NCI-H2029 (cell line): ENCODE measurements at places on chromosomes 6 and 20.
A peak's percentile ranks its signal among the peaks of the same experiment; 100 is the strongest.

- DNase-seq, result no peak
Measured at GRCh38 chr6:145009711-145010110, 724.6 kb downstream of the UTRN start.

DNA sequence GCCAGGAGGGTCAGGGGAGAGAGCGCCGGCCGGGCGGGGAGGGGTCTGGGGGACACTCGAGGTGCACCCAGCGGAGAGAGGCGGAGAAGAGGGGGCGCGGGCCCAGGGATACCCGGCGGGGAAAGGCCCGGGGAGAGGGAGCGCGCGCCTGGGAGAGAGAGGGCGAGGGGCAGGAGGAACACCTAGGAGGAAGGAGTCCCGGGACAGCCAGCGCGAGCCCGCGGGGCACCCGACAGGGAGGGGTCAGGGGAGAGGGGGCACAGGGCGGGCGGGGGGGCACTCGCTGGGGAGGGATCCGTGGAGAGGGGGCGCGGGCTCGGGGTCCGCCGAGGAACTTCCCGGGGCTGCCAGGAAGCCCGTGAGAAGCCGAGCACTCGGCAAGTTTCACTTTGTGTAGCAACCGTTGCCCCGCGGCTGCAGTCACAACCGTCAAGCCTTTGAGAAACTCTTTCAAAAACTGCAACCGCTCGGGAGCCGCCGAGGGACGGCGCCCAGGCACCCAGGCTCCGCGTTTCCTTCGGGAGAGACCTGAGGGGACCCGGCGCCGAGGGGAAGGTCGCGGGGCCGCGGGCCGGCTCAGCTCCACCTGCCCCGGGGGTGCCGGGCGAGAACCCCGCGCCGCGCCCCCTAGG, 471 bp downstream of the EZR start:
- peak; percentile 51 for DNase-seq

GRCh38 chr6:39684790-39685488, 40.3 kb downstream of the KIF6 start:
- DNase-seq, result no peak

- DNase-seq, result peak; percentile 80
Measured at GRCh38 chr6:124573953-124574352, 388.3 kb upstream of the RNF217 start.

DNA sequence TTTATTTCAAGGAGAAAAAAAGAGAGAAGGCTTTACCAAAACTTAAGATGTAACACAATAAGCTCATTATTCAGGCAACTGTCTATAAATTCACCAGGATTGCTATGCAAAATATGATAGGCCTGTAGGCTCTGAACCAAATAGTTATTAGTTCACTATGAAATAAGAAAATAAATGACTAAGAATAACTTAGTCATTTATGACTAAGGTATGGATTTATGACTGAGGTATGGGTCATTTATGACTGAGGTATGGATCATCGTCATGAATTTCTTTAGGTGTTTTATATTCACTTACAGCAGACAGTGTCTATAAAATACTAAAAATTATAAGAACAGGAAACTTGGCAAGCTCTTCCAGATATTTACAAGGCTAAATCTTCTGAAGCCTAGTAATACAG, 52.1 kb upstream of the SNX9 start:
- no peak for DNase-seq

DNA sequence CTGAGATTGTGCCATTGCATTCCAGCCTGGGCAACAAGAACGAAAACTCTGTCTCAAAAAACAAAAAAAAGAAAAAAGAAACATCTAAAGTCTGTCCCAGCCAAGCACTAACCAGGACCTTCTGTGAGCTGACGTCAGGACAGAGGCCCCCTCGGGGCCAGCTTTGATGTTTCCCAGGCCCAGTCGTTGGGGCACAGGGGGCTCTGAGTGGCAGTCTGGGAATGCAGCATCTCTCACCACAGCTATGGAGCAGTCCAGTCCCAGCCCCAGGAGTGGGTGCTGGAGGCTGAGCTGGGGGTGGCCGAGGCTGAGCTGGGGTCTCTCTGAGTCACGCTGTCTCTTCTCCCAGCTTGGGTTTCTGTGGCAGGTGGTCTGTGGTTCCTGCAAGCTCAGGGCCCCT, 46.0 kb upstream of the SRF start:
- no peak for DNase-seq

- no peak for DNase-seq
Measured at GRCh38 chr20:7308163-7308562, 540.7 kb downstream of the BMP2 start.

DNA sequence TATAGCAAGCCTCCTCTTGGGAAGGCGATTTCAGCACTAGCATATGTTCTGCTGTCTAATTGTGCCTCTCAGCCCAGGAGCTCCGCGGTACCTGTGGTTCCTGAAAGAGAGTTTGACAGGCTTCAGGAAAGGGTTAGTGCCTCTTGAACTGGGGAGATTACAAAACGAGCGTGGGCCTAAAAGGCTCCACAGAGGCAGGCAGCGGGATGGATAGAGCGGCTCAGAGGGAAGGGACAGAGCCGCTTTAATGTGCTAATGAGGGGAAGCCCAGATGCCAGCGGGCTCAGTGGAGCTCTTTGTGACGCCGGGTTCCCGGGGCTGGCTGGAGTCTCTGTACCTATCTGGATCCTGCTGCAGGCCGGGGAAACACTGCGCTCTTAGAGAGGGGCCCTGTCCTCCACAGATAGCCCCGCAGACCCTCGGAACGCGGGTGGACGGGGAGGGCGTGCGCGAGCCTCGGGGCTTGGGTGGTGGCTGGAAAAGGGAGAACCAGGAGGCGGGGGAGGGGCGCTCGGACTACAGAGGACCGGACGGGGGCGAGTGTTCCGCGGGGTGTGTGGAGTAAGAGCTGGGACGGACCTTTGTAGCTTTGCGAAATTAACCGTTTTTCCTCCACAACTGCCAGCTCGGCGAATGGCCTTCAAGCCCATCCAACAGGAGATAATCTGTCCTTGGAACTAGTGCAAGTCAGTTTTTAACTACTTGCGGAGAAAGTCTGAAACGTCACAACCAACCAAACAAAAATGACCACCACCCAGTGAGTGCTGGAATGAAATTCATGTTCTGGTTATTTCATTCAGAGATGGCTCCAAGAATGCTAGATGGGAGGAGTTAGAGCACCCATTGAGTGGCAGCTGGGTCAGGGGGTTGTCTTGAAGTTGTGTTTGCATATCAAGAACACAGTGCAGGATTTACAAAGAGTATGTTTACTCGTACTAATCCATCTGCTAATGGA, 13.0 kb downstream of the SLC35F1 start:
- DNase-seq, result no peak

DNA sequence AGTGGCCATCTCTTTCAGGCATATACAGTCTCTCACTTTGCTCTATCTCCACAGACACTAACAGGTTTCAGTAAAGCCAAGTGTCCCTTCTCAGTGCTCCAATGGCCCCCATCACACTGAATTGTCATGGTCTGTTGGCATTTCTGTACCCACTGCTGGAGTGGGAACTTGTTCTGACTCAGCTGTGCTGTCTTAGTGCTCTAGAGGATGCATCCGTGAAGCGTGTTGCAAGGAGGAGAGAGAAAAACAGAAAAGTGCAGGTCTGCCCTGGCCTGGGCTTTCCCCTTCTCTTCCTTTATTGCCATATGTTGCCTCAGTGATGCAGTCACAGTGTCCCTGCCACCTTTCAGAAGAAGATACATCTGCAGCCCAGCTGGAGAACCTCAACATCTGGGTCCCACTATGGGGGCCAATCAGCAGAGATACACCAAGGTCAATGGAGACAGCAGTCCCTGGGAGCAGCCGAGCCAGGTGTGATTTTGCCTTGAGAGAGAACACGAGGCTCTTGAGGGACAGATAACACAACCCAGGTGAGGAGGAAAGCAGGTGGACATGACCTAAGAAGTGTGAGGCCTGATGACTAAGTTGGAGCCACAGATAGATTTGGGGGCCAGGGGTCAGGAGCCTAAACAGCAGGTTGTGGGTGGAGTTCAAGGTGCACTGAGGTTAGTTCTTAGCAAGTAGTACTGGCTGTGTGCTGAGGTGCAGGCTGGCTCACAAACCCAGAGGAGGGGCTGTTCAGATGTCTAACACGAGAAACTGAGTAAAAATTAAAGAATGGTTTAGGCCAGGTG, 5.6 kb upstream of the PLCG1 start:
- DNase-seq, result no peak

DNA sequence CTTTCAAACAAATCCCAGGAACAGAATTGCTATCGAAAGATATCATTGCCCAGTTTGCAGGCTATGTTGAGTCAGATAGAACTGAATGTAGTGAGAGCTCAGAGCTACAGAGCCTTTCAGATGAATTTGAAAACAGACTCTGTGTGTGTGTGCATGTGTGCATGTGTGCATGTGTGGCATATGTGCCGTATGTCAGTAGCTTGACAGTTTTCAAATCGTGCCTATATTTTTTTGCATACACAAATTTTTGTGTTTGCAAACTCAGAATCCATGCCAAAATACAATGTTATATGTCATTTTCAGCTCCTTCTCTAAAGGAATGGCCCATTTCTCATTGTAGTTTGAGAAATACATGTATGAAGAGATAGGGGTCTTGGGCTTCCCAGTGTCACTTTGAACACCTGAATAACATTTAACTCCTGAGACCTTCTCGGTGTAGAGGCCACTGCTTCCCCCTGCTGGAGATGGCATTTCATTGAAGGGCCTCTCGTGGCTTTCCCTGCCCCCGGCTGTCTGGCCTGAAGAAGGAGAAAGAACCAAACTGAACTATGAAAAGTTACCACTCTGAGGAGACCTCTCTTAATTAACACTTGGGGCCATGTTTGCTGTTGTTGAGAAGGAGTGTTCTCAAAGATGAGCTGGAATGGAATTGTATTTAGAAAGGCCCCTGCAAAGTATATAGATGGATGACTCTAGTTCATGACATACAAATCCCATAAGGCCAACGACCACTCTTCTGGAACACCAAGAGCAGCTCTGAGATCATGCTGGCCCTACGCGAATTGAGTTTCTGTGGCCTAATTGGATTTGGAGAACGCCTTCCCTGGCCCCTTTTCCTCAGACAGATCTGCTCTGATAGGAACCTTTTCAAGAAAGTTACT, 58.7 kb downstream of the VAPB start:
- peak; percentile 42 for DNase-seq

GRCh38 chr6:19968201-19968600, 131.0 kb downstream of the ID4 start:
- DNase-seq, result no peak

DNA sequence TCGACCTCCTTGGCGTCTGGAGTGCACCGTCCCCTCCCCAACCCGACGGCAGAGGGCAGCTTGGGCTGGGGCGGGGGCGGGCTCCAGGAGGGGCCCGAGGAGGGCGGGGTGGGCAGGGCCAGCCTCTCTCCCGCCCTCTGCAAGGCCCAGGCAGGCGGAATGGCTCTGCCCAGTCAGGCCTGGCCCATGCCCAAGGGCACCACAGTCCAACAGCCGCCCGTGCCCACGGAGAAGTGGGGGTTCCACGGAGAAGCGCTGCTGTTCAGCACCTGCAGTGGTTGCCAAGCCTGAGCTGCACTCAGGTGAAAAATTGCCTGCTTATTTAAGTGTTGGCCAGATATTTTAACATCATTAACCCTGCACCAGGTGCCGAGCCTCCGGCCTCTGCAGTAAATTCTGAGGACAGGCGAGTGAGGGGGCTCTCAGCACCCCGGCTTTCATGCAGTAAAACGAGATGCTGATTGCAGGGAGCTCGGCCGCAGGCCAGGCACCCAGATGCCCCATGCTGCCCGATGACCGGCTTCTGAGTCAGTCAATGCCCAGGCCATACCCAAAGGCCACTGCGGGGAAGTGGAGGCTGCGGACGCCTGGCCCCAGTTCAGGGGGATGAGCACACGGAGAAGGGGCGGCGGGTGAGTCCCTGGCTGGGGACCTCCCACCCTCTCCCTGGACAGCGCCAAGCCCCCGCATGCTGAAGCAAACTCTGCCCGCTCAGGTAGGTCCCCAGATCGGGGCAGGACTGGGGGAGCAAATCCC, at the start of gene SRMS:
Gene SRMS (minus strand): TSS at position 25 of the 756 bp plus-strand sequence. CDS start 286 bp downstream, outside the sequence.
- DNase-seq, result no peak

DNA sequence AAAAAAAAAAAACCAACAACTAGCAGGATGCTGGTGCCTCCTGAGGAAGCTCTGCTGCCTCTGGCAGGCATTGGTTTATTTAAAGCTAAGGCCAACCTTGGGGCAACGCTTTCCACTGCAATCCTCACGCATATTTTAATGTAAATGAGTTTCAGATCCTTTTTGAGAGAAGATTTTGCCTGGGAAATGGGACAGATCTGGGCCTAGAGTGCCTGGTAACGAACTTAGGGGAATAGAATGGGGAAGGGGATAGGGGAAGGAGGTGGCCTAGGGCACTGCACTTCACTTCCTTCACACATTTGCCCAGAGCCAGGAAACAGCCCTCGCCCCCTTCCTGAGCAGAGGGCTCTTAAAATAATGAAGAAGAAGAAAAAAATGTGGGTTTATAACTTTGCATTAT, 132.7 kb upstream of the TMEM170B start:
- DNase-seq, result no peak

- no peak for DNase-seq
Measured at GRCh38 chr6:144683216-144684070, 398.3 kb downstream of the UTRN start.

DNA sequence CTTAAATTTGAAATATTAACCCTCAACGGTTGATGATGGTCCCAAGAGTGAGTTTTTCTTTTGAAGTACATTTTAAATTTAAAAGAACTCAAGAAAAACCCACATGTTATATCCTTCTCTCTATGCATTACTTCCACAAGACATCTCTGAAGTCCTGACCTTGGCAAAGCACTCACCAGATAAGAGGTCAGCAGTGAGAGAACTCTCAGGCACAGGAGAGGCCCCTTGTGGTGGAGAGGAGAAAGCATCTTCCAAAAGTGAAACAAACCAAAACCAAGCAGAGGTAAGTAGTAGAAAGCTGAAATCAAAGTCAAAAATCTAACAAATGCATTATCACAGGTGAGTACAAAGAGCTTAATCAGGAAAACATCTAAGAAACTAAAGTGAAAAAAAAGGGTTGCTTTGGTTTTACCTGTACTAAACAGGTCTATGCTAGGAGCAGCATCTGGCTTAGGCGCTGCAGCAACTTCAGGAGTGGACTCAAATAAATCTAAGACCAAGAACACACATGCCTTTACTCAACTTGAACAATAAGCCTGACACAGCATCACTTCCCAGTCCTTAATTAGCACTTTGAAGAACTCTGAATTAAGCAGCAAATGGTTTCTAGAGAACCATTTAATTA, 80.5 kb downstream of the PRSS35 start:
- DNase-seq, result no peak

- no peak for DNase-seq
Measured at GRCh38 chr20:62891111-62891510, 29.5 kb upstream of the TCFL5 start.

DNA sequence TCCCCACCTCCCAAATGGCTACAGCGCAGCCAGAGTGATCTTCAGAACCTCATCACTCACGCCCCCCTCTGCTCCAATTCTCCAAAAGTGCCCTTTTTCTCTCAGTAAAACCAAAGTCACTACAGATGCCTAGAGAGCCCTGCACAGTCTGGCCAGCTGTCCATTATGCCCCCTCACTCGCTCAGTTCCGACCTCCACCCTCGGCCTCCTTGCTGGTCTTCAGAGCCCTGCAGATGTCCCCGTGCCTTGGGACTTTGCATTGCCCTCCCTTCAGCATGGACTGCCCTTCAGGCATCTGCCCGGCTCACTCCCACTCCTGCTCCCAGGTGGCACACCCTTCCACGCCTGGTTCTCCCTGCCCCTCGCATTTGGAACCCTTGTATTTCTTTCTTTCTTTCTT, 1.1 kb upstream of the RAET1E start:
- no peak for DNase-seq
